NCI-H524 treated with DMSO at 0.1 percent for 48 hours (cell line): ENCODE measurements at places on chromosomes 4 and X.

- no peak for DNase-seq
These were observed 2.4 kb downstream of the RCHY1 start for GRCh38 chr4:75511841-75512240.

DNA sequence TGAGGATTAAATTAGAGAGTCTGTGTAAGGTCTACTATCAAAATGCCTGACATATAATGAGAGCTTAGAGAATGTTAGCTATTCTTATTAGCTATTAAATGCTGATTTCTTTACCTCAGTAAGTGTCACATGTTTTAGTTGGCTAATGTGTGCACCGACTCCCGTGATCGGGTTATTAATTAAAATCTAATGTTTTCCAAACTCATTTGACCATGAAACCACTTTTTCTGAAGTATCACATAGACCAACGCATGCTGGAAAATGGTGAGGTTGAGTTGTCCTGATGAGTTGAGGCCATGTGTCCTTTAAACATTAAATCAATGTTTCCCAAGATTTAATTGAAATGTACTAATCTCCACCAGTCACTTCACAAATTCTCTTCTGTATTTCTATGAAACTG, 84.8 kb upstream of the C1QTNF7 start:
- no peak for DNase-seq

- DNase-seq: no peak
These were observed 1.5 kb upstream of the TMA16 start for GRCh38 chr4:163492951-163493504.

DNA sequence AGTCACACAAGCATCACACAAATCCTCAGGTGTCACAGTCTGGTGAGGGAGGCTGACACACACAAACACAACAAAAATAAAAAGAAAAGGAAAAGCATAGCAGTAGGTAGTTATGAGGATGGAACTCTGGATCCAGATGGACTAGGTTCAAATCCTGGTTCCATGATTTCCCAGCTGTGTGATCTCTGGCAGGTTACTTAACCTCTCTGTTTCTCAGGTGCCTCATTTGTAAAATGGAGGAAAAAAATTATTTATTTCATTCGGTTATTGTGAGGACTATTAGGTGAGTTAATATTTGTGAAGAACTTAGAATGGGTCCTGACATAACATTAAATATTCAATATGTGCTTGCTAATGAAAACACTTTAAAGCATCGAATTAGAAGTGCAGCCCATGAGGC, 19.8 kb downstream of the GAGE1 start:
- DNase-seq: no peak

- DNase-seq: no peak
These were observed 55.3 kb downstream of the SOD3 start for GRCh38 chr4:24850674-24851073.

GRCh38 chr4:154039435-154040343, 250.8 kb upstream of the SFRP2 start:
- DNase-seq: no peak
